ENCODE measurements at places on chromosomes 12 and 14.

DNA sequence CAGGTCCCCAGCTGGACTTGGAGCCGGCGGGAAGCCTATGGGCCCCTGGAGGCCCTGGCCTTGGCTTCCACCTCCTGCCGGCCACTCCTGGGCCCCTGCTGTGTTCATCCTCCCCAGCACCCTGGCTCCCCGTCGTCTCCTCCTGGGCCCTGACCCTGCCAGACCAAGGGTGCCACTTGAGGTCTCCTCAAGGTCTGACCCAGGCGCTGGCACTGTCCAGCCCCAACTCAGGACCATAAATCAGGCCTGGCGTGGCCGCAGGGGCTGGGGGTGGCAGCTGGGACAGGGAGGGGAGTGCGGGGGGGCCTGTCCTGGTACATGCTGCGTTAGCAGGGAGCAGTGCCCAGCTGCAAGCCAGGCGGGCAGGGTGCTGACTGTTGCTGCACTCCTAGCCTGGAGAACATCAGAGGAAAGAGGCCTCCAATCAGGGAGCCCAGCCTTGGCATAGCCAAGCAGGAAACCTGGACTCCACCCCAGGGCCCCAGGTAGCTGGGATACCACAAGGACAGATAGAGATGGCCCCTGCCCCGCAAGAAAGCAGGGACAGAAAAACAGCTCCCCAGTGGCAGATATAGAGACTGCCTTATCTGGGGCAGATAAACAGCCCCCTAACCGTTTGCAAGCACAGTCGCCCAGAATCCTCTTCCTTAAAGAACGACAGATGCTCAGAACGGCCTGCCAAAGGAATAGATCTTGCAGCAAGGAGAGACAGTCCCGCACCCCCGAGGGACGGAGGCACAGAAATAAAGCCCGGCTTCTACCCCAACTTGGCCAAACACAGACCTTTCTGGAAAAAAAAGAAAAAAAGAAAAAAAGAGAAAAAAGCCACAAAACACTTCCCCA lies 6.5 kb upstream of the ATG101 start:
- peak; percentile 58 for DNase-seq

GRCh38 chr12:104182621-104183378 lies 32.8 kb upstream of the TXNRD1 start:
- DNase-seq = no peak

GRCh38 chr12:90630006-90630405 lies 325.0 kb downstream of the CCER1 start:
- no peak for DNase-seq

GRCh38 chr12:51023625-51024382 lies 2.4 kb downstream of the SLC11A2 start:
- no peak for DNase-seq

GRCh38 chr14:95490727-95491451 lies 25.6 kb downstream of the SYNE3 start:
- DNase-seq = no peak

DNA sequence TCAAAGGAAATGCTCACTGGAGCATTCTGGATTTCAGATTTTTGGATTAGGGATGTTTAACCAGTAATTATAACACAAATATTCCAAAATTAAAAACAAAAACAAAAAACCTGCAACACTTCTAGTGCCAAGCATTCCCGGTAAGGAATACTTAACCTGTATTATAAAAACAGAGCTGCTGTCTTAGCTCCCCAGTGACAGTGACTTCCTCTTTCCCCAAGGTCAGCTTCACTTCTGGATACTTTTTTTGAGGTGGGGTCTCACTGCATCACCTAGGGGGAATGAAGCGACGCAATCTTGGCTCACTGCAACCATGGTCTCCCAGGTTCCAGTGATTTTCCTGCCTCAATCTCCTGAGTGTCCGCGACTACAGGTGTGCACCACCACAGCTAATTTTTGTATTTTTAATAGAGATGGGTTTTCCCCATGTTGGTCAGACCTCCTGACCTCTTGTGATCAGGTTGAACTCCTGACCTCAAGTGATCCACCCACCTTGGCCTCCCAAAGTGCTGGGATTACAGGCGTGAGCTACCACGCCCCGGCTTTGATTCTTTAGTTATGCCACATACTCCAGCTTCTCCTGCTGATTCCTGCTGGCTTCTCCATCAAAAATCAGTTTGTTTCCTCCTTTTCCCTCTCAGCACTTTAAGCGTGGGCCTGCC lies 15.9 kb downstream of the PPP1CC start:
- DNase-seq = no peak

- no peak for DNase-seq
These were observed 121.6 kb upstream of the EVL start for GRCh38 chr14:99943620-99944019.

DNA sequence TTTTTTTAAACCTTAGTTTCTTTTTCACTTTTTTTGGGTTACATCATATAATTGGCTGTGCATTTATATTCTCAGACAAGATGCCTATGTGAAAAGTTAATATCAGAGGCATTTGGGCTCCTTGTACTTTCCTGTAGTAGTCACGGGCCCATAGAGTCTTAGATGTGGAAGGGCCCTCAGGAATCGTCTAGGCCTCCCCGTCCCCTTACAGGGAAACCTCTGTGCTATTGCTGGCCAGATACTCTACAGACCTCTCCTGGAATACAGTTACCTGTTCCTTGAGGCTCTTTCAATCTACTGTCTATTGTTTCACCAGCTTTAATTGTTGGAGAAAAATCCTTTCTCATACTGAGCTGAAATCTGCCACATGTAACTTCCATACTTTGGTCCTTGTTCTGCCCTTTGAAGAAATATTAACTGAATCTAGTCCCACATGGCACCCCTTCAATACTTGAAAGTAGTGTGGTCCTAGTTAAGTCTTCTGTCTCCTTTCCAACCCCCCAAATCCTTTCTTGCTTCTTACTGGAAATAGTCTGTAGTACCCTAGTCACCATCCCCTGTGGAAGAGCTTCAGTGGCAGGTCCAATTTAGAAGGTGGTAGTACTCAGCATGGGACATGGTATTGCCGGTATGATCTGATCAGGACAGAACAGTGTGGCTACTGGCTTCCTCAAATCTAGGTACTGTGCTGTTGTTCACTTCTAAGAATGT lies 3.1 kb downstream of the ATP23 start:
- DNase-seq = no peak

DNA sequence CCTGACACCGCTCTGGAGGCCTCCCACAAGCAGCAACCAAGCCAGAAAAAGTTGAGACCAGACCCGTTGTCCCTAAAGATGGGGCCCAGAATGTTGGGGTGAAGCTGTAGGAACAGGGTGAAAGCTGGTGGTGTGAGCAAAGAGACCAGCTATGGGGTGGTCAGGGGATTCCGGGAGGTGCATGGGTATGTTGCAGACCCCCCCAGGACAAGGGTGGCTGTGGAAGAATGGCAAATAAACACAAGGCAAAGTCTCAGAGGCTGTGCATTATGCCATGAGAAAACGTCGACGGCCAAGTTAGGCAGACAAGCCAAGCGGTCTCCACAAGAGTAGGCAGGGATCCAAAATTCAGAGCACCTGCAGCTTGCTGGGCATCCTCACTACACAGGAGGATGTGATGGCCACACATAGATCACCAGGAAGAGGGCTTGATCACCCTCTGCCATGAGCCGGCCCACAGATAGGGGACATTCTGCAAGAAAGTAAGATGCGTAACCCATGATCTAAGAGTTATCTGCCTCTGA lies 58.8 kb upstream of the KCNA1 start:
- no peak for DNase-seq

- DNase-seq = no peak
These were observed 12.0 kb upstream of the PIP4K2C start for GRCh38 chr12:57579011-57579410.

GRCh38 chr14:105851716-105852377 lies 325.5 kb downstream of the TMEM121 start:
- DNase-seq = no peak

- DNase-seq = no peak
These were observed 27.6 kb downstream of the PMCH start for GRCh38 chr12:102169922-102170621.

GRCh38 chr14:85415015-85415712 lies 114.8 kb upstream of the FLRT2 start:
- no peak for DNase-seq

DNA sequence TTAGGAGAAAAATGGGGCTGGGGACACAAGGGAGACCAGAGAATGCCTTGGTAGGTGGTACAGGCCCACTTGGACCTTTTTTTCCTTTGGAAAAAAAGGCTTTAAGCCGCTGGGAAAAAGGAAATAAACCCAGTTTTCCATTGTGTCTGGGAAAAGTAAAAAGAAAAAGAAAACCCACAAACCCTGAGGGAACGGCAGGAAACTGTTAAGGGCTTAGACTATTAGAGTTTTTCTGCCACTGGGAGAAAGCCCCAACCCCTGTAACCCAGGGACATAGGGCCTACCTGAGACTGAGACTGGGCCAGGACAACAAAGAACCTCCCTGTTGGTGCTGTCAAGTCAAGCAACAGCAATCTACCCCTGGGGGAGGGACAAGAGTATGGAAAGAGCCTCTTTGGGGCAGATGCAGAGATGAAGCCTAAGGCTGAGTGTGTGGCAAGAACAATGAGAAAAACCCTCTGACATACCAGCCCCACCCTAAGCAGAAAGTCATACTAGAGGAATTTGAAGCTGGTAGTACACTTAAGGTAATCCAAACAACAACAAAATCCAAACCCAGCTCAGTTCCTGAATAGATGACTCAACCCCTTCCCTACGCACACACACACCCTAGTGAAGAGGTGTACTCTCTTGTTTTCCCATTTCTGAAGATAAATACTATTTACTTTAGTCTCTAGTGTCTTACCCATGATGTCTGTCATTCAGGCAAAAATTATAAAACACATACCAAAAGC lies 22.8 kb downstream of the ATF1 start:
- no peak for DNase-seq

- DNase-seq = no peak
These were observed 45.8 kb upstream of the EIF5 start for GRCh38 chr14:103288076-103288766.

GRCh38 chr12:116455540-116456329 lies 103.4 kb upstream of the MAP1LC3B2 start:
- DNase-seq = no peak

- DNase-seq = no peak
These were observed 133.3 kb downstream of the MON2 start for GRCh38 chr12:62599854-62600437.

DNA sequence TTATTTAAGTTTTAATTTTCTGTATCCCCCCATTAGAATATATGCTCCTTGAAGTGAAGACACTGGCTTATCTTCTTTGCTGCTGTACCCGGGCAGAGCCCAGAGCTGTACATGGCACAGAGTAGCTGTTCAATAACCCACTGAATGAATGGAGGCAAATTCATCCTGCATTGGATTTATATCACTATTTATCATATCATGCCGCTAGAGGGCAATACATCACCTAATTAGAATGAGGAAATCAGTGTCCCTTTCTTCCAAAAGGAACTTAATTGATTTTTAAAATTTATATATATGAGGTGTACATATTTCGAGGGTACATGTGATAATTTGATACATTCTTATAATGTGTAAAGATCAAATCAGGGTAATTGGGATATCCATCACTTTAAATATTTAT lies 89.2 kb upstream of the TMEM260 start:
- DNase-seq = no peak

DNA sequence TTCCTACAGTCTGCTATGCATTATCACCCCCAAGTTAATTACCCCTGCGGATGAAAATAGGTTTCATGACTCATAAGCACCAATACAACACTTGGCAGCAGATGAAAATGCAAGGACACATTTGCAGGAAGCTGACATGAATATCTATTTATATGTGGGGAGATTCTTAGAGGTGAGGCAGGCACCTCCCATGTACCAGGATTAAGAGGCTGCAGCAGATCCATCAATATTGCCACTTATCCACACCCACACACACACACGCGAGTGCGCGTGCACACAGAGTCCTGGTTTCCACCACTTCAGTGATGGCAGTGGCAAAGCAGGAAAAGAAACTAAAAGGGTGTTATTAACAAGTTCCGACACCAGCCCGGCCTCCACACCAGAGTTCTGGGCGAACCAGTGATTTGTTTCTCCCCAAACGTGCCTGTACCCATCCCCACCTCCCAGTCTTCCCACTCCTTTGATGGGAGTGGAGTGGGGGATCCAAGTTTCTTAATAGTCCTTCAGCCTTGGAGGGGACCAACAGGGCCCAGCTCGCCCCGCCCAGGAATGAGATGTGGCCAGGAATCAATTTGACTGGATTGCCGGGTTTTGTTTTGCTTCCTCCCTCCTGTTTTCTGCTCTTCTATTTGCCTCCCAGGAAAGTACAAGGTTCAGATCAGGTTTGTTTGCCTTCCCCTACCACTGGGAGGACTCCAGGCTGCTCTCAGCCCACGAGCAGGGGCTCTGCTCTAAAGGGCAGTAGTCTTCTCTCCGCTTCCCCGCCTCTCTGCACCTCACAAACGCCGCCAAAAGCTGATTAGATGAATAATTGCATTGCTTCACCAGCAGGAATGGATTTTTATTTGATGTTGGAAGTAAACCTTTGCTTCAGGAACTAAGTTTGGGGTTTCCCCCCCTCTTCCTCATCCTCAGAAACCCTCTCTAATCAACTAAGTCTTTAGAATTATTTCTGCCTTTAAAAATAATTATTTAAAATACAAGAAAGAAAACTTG lies 5.2 kb downstream of the IRF2BPL start:
- no peak for DNase-seq

DNA sequence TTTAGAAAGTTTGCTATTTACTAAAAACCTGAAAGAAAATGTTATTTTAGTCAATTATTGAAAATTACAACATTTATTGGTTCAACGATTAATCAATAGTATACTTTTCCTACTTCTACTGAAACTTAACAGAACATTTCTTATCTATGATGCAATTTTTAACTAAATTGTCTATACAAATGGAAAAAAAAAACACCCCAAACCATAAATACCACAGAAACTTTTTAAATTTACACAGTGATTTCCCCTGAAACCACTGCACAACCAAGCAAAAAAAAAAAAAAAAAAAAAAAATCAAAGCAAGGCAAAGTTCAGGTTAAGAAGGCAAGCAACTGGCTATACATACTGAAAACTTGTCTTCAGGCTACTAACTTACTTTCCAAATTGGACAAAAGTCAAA lies 71.9 kb upstream of the POC1B start:
- DNase-seq = no peak

GRCh38 chr14:24741871-24742270 lies 107.9 kb upstream of the GZMB start:
- DNase-seq = no peak

DNA sequence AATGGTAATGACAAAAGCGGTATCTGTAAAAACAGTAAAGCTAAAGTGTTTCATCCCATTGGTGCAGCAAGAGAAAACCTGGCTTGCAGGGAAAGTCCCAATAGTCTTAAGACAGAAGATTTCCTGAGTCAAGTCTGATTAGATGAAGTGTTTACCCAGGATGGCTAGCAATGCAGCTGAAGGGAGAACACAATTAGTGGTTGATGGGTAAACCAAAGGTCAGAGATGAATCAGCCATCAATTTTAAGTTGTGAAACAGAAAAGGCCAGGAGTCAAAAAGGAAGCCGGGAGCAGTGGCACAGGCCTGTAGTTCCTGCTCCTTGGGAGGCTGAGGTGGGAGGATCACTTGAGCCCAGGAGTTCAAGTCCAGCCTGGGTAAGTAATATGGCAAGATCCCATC lies 52.6 kb downstream of the SEC23A start:
- DNase-seq = no peak

- peak; percentile 38 for DNase-seq
These were observed 36.4 kb upstream of the STON2 start for GRCh38 chr14:81436296-81437138.
